ENCODE measurements at places on chromosomes 7 and 10. TPM values are rescaled to one million over a fixed set of nuclear protein-coding genes. Genes with fewer than 3 reads are reported as not detected.

DNA sequence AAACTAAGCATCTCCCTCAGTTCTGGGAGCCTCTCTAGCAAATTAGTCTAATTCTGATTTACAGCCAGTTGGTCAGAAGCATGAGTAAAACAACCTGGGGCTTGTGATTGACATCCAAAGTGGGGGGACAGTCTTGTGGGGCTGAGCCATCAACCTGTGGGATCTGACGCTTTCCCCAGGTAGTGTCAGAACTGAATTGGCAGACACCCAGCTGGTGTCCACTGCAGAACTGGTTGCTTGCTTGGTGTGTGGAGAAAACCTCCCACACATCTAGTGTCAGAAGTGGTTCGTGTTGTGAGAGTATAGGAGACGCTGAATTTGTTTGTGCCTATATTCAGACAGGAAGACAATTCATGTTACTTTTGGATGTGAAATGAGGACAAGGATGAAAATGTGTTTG, 92.2 kb upstream of the PDCD4 start:
- no peak for DNase-seq

DNA sequence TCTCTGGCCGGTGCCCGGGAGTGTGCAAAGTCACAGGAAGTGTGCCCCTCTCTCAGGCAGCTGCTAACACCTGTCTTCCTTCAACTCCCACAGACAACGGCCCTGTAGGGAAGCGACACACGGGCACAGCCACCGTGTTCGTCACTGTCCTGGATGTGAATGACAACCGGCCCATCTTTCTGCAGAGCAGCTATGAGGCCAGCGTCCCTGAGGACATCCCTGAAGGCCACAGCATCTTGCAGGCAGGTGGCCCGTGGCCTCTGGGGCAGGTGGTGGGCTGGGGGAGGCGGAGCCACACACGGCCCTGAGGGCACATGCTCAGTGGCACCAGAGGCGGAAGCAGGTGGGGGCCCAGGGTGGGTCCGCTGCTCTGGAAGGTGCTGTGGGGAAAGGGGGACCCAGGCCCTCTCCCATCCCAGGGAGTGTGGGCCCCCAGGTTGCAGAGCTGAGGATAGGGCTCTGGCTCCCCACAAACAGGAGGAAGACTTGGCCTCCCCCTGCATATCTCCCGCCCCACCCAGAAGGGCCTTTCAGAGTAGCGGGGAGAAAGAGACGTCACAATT, 6.9 kb downstream of the C10orf105 start:
- DNase-seq = no peak

DNA sequence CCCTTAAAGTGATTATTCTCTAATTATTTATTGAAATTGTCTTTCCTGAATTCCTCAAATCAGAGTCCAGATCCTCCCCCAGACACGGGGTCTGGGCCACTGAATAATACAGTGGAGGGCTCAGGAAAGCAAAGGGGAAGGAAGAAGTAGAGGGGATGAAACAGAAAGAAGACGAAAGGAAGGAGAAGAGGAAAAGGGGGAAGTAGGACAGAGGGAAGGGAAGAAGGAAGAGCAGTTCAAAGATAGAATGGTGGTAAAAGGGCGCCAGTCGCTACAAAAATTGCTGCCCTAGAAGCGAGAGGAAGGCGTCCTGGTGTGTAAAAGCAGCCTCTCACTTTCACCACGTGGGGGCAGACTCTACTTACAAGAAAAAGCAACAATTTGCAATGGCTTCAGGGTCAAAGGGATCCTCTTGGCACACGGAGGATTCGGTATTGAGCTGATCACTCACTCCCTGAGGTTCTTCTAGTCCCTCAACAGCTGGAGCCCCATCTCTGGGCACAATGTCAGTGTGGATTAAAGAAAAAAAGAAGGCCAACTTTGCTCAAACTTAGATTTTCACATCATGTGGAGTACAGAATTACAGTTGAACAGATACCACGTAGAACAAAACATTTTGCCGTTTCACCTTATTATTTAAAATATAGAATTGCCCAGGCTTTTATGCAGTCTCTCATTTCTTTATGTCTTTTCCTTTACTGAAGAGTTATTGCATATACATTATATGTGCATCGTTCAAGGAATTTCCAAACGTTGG, 31.4 kb upstream of the NPVF start:
- DNase-seq = no peak

DNA sequence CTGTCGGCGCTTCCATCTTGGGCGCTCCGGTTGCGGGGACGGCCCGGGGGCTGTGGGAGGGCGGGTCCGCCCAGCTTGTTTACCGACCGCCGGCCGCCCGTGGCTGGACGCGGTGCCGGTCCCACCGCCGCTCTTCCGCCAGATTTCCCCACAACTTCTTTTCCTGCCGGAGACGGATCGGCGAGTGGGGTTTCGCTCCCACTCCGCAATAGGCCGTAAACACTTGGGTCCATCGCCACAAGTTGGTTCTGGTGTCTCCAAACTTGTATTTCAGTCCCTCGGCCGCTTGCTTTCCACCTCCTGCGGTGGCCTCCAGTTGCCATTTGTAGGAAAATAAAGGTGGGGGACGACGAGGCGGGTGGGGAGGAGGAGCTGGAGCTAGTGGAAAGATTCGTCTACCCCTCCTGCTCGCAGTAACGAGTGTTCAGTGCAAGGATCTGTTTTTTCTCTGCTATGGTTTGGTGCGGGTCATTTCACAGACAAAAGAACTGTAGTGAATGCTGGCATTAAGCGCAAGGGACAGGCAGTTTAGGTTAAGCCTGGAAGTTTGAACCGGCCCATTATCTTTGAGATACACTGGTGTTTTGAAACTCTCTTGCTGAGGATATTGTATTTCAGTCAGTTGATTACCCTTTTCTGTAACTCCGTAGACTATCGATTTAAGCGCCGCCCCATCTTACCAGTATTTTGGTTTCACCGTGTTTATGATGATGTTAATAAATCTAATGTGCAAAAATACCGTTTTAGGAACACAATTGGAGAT, 24.3 kb upstream of the ZRANB1 start:
- peak; percentile 82 for DNase-seq

GRCh38 chr7:139679731-139680594, 97.8 kb downstream of the HIPK2 start:
- DNase-seq = no peak

DNA sequence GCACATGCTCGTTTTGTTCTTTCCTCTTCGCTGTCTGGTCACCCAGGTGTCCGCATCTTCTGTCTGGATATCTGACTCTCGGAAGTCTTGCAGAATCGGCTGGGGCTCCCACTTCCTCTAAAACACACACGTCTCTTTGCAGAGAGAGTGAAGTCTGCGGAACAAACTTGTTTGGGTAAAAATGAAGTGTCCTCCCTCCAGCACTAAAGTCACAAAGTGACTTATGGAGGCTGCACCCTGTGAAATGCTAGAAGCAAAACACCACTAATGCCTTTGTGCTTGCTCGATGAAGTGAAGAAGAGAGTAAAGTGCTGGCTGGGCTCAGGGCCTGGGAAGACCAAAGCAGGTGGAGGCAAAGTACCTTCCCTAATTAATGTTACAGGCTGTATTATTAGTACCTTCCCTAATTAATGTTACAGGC, 71.4 kb downstream of the FGFR2 start:
- DNase-seq = no peak

DNA sequence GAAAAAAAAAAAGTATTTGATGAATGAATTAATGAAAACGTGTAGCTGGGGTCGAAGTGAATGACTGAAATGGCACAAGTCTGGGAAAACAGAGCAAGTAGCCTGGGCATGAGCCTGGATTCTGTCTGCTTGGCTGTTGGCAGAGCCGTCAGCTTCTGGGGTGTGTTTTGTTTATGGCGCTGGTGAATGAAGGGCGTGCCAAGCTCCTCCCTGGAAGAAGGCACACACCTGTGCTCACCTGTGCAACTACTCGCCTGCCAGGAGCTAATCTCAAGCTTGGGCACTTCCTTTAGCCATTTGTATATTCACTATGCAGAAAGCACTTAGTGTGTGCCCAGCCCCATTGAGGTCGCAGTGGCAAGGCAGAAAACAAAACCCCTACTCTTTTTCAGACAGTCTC, 74.1 kb downstream of the GTF2IRD1 start:
- DNase-seq = no peak

- no peak for DNase-seq
These were observed 21.8 kb upstream of the MMP21 start for GRCh38 chr10:125797424-125797823.

GRCh38 chr10:109931163-109931562, 7.9 kb upstream of the XPNPEP1 start:
- no peak for DNase-seq

- no peak for DNase-seq
These were observed 744.7 kb downstream of the XPNPEP1 start for GRCh38 chr10:109178591-109178990.

DNA sequence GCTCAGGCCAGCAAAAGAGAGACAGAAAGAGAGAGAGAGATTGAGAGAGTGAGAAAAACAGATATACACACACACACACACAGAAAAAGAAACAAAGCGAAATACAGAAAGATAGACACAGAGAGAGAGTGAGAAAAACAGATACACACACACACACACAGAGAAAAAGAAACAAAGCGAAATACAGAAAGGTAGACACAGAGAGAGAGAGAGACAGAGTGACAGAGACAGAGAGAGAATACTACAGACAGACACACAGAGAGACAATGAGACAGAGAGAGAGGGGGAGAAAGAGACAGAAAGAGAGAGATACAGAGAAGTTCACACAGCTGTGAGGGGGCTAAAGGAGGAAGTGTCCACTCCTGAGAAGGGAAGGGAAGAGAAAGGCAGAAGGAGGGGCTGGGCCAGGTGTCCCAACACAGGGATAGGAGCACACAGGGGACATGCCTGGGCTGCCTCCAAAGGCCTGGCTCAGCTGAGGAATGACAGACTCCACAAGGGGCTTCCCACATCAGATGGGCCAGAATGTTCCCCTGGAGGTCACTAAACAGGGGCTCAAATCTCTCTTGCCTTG, 4.3 kb downstream of the GCK start:
- DNase-seq = no peak

DNA sequence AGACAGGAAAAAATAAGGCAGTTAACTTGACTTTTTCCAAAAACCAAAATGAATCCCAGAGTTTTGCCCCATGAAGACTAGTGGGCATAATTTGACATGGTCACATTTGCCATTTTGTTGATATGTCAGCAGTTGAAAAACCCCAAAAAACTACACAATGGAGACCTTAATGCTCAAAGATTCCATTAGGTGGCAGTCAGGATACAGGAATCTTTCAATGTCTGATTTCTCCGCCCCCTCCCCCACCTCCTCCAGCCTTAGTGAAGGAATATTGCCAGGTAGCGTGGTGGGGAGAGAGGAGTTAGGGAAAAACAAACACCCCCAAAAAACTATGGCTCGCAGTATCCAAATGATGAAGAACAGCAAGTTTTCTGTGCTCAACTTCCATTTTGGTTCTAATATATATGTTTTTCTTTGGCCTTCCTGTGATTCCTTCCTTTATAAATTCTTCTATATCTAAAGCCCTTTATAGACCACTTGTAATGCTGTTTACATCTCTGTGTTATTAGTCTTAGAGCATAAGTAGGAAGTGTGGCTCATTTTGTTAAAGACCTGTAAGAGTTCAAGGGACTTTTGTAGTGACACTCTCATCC, 6.7 kb upstream of the SMNDC1 start:
- no peak for DNase-seq

- no peak for DNase-seq
These were observed 173.6 kb downstream of the RNF133 start for GRCh38 chr7:122525355-122525754.

DNA sequence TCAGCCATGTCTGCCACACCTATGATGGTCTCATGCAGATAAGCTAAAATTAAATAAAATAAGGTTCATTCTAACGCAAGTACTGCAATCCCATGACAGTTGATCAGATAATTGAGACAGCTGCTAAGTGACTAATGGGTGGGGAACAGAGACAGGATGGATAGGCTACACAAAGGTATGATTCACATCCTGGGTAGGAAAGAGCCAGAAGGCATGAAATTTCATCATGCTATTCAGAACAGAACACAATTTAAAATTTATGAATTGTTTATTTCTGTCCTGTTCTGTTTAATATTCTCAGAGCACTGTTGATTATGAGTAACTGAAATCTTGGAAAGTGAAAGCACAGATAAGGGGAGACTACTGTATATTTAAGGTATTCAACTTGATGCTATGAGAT, 381.8 kb upstream of the SORCS1 start:
- no peak for DNase-seq

GRCh38 chr10:95413588-95413987, 122.8 kb upstream of the PDLIM1 start:
- DNase-seq = peak; percentile 42

CCDC172 gene
- not detected for total RNA-seq

TAS2R41 gene
- 0.81 TPM for total RNA-seq

SMKR1 gene
- total RNA-seq = not detected

VTI1A gene
- 35.5 TPM for total RNA-seq

BTBD16 gene
- total RNA-seq = 0.14 TPM

CPVL gene
- total RNA-seq = 44.9 TPM

PLAU gene
- total RNA-seq = 36.7 TPM
